ENCODE measurements at places on chromosomes 3 and 15. TPM values are rescaled to one million over a fixed set of nuclear protein-coding genes. Genes with fewer than 3 reads are reported as not detected.
A peak's percentile ranks its signal among the peaks of the same experiment; 100 is the strongest.

DNA sequence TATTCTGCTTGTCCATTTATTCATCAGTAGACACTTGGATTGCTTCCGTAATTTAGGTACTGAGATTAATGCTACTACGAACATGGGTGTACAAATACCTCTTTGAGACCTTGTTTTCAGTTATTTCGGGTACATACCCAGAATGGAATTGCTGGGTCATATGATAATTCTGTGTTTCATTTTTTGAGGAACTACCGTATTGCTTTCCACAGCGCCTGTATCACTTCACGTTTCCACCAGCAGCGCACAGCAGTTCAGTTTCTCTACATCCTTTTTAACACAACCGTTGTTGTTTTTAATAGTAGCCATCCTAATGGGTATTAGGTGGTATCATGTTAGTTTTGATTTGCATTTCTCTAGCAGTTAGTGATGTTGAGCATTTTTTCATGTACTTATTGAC, 9.5 kb downstream of the PAK2 start:
- DNase-seq, result no peak

LARP6 gene
- 72.7 TPM for total RNA-seq

DNA sequence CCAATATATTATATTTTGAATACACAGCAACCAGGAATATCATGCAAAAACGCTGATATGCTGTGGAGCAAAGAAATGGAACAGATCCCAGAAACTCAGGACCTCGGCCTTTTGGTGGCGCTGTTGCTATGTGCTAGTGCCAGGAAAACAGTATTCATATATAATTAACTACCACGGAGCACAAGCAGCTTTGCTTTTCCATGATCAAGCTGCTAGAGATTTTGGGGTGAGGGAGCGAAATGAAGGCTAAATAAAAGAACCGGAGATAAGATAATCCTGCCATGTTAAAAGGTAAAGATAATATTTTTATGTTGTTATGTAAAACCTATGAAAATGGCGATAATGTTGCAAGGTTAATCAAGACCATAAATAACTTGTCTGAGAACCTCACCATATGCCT, 157.7 kb upstream of the FAM3D start:
- DNase-seq, result peak; percentile 45

- no peak for DNase-seq
These were observed 7.2 kb downstream of the UROC1 start for GRCh38 chr3:126510308-126510910.

POTEB gene
- not detected for total RNA-seq

DNA sequence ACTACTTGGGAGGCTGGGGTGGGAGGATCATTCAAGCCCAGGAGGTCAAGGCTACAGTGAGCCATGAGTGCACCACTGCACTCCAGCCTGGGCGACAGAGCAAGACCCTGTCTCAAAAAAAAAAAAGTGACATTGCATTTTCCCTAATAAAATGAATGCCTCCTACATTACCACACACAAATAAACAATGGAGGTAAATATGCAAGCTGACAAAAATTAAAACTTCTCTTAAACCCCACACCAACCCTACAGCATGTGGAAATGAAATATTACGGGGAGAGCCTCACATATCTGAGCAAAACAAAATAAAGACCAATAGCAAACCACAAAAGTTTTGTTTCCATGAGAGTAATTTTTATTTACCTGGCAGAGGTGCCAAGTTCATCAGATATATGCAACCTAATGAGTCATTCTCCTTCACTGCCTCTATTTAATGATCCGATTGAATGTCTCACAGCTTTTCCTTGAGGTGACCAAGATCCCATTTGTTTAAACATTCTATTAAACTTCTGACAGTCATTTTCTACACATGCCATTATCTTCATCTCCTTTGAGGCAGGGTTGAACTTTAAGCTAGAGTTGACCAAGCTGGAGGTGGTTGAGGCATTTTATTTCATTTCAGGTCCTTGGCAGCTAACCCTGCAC, 9.4 kb upstream of the CAV3 start:
- no peak for DNase-seq

ADAMTSL3 gene
- total RNA-seq, result not detected

DNA sequence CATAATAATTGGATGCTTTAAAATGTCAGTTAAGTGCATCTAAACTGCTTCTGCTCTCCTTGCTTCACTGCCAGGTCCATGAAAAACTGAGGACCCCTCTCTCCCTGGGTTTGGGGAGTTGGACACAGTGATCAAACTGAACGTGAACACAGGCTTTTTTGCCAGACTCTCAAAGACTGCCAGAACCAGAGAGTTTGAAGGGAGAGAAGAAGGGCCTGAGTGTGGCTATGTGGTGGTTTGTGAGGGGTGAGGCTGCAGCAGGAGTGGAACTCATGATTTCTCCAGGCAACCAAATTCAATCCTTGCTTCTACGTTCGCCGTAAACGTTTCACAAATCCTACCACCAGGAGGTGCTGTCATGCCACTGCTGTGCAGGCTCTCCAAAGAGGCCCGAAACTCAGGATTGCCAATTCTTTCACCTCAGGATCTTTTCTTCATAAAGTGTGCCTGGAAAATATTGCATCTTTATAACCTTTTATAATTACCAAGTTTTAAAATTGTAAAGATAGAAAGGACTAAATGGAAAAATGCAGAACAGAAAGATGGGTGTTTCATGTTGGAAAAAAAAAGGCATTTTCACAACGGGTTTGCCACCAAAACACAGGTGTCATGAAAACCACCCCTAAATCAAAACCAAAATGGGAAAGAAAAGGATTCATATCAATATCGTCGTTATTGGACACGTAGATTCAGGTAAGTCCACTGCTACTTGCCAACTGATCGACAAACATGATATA, 19.7 kb downstream of the TM4SF4 start:
- peak; percentile 69 for DNase-seq

C2CD4A gene
- not detected for total RNA-seq

EPHB3 gene
- 5.5 TPM for total RNA-seq

DNA sequence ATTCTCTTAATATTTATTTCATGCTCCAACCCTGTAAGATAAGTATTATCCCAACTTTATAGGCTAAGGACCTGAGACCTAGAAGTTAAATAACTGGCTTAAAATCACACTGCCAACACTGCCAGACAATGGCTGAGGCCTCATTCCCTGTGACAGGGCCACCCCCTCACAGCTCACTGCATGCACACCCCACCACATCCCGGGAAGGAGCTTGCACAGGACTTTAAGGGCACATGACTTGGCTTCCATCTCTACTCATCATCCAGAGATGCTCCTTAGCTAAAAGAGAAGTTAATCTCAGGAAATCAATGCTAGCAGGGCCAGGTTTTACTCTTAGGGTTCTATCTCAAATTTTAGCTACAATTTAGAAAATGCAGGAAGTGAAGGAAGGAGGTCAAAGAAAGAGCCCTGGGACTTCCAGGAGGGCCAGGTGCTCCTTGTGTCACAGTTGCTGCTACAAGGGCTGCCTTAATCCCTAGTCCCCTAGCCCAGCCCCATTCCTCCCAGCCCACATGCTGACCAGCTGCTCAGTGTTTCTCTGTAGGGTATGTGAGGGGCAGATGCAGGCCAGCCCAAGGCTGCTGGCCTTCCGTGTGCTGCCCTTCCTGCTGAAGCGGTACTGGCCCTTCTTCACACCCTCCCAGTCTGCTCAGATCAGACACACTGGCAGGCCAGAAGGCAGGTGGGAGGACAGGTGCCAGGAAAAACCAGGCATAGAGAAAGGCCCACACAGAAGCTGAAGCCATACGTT, 53.5 kb downstream of the WWTR1 start:
- no peak for DNase-seq

RNF7 gene
- 107 TPM for total RNA-seq

DNA sequence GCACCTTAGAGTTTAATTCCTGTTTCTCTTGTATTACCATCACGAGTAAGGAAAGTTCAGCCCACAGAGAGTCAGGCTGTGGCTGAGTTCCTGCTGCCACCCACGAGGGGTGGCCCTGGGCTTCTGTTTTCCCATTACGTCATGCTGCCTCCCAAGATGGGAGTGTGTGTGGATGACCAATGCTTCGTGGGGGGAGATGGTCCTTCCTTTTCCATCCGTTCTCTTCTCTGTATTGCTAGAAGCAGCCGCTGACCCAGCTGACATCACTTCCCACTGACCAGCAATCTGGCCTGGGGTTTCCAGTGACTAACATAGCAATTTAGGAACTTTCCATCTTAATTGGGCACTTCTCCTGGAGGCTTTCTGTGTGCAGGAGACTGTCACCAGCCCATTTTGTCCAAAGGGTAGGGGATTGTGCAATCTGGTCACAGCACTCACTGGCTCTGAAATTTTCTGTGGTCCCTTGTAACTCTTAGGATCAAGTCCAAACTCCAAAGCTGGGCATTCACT, 9.3 kb downstream of the IRAK2 start:
- DNase-seq, result peak; percentile 100

LRRN1 gene
- total RNA-seq, result not detected
